Cerebellum (tissue), 4 donors: ENCODE measurements at places on chromosomes 12 and 14. TPM values are rescaled to one million over a fixed set of nuclear protein-coding genes. Genes with fewer than 3 reads are reported as not detected.
A peak's percentile ranks its signal among the peaks of the same experiment; 100 is the strongest.

GRCh38 chr12:30438601-30439041 lies 257.0 kb downstream of the IPO8 start:
- no peak for DNase-seq

GRCh38 chr12:93957870-93958269 lies 190.5 kb upstream of the PLXNC1 start:
- no peak for DNase-seq

GRCh38 chr14:62956413-62956812 lies 88.8 kb downstream of the KCNH5 start:
- no peak for DNase-seq

Gene PPP1R3E
- 11.3 TPM for total RNA-seq

DNA sequence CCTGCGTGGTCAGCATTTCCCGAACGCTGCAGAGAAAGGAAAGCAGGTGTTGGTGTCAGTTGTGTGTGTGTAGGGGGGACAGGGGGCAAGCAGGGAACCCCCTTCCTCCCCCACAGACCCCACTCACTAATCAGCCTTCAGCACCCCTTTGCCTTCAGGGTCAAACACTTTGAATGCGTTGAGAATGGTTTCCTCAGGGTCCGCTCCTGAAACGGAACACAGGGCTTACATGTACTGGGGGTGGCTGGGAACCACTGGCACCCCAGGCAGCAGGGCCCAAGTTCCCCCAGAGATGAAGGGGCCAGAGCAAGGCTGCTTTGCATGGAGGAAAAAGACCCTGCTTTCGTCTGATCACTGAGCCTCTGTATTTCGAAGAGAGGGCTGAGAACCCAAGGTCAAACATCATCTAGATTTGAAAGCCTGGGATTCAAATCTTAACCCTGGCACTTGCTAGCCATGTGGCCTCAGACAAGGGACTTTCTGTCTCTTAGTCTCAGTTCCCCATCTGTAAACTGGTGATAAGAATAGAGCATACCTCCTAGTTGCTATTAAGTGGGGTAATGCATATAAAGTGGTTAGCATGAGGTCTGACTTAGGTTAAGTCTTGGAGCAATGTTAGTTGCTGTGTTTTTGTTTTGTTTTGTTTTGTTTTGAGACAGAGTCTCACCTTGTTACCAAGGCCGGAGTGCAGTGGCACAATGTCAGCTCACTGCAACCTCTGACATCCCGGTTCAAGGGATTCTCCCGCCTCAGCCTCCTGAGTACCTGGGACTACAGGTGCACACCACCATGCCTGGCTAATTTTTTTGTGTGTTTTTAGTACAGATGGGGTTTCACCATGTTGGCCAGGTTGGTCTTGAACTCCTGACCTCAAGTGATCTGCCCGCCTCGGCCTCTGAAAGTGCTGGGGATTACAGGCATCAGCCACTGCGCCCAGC lies 7.0 kb downstream of the MYL2 start:
- no peak for DNase-seq

GRCh38 chr12:131941987-131942341 lies 7.8 kb upstream of the EP400 start:
- no peak for DNase-seq

GRCh38 chr12:63814146-63814772 lies 30.2 kb upstream of the SRGAP1 start:
- no peak for DNase-seq

Gene PSMB5
- total RNA-seq = 74.6 TPM

- no peak for DNase-seq
These were observed 411.1 kb upstream of the MDGA2 start for GRCh38 chr14:48086516-48086915.

DNA sequence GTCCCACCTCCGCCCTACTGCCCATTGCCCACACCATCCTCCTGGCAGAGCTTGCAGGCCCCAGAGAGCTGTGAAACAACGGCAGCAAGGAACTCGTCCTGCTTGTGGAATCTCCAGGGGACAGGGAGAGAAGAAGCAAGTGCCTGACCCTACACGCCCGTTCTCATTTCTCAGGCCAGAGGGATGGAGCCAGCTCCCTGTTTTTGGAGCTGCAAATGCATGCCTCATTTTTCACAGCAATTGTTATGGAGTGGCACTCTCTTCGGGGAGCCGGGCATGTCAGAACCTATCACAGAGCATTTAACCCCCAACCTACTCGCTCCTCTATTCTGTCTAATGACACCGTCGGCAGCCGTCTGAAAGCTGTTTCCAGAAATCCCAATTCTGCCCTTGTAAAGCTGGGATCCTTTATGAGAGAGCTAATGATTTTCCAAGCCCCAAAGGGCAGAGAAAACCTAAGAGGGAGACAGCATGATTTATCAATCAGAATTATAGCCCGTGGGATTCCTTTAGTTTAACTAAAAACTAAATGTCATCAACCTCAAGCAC lies 222.3 kb upstream of the NOS1 start:
- peak; percentile 19 for DNase-seq

Gene LRTM2
- 3.5 TPM for total RNA-seq

Gene KLHL33
- 0.18 TPM for total RNA-seq
